NCI-H1092 (cell line): ENCODE measurements at places on chromosomes 4 and X.

DNA sequence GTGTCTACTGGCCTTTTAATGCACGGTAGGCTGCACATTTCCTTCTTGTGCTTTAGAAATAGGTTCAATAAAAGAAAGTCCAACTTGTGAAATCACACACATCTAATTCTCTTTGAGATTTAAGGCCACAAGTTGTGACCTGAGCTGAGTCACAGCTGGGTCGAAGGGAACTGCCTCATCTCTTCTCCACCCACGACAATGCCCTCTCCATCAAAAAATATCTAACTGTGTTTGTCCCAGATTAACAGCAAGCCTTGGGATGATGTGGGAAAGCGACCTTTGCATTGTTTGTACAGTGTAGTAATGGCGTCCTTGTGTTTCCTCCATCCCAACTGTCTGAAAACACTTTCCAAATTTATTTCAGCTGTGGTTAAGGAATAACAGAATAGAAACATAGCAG is 168.9 kb downstream of the AMELX start:
- no peak for DNase-seq

DNA sequence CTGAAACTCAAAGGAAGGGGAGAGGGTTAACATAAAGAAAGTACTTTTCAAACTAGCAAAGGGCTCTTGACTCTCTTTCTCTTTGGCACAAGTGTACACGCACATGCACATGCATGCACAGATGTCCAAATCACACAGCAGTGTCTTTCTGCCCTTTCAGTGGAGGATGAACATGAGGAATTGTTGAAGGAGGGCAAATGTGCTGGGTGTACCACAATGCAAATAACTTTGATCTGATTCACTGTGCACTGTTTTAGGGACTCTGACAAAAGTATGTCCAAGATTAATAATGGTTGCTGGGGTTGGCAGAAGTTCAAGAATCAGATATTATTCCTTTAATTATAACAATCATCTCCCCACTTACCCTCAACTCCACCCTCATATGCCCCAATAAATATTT is 93.8 kb downstream of the GPC4 start:
- DNase-seq: no peak

DNA sequence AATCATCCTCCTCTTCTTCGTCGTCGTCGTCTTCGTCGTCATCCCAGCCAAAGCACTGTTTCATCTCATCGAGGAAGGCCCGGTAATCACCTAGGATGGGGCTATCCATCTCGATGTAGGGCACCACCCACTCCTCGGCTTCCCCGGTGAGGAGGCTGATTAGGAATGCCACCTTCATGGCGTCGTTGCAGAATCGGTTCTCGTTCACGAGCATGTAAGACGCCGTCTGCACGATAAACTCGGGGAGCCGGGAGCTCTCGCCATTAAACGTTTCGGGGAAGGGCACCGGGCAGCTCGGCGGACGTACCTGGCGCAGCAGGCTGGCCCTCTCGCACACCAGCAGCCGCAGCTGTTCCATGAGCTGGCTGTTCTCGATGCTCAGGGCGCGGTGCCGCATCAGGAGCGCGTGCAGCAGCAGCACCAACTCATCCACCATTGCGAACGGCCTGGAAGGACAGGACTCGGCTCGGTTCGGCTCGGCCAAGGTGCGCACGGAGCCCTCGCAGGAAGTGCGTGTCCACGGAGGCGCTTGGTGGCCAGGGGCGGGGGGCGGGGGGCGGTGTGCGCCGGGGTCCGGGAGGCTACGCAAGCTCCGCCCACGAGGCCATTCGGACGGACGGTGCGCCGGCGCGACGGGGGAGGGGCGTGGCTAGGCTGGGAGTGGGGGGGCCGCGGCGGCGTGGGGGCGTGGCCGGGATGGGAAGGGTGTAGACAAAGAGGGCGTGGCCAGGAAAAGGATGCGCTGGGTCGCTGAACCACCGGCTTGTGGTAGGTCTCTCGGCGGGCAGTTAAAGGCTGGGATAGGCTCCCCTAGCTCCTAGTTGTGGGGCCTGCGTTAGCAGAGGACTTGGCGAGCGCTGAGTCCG is at the start of gene LDOC1:
Gene LDOC1 (minus strand): TSS at position 544 of the 866 bp plus-strand sequence. CDS start 108 bp downstream, at position 436.
- peak; percentile 81 for DNase-seq

GRCh38 chrX:132858018-132858417 is 100.4 kb downstream of the HS6ST2 start:
- no peak for DNase-seq
